ENCODE measurements at places on chromosomes 4 and X.

GRCh38 chrX:42098900-42099299, 175.5 kb upstream of the CASK start:
- no peak for DNase-seq

DNA sequence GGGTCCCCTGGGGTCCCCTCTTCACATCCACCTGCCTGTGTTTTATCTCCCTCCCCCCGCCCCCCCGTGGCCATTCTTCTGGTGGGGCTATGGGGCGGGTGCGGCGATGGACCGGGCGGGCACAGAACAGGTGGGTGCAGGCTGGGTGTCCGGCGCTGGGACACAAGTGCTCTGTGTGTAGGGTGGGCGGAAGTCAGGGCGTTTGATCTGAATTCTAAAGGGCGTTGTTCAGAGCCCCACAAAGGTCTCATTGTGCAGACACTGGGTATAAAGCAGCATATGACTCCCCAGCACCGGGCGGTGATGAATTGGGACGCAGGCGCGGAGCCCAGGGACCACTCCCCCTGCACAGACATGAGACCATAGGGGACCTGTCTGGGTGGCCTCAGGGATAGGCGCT, at the start of gene GJB1:
Gene GJB1 (plus strand): TSS at position 296 of the 400 bp plus-strand sequence. CDS start 484 bp downstream, outside the sequence.
- DNase-seq, result no peak

DNA sequence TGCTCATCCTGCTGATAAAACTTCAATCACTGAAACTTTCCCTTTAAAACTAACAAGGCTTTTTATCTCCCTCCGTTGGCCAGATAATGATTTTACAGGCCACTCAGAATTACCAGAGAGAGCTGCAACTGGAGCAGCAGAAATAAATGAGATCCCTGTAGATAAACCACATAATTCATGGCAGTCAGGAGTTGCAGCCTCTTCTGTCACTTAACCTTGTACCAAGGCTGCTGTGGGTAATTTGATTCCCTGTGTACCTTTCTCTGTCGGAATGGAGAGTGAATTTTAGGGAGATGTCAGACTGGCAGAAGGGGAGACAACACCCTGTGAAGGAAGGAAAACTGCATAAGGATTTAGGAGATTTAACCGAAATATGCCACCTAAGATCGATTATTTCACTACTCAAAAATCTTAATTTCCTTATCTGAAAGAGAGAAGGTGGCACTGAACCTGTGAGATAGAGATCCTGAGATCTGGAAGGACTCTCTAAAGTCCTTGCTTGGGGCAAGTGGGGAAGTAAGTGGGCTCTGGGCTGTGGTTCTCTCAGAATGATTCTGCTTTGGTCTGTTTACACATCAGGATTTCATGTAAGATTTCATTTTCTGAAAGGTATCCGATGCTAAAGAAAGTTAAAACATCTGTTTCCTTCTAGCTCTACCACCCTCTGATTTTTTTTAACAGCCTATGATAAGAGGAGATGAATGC, 14.3 kb upstream of the TSPAN5 start:
- DNase-seq, result no peak

- no peak for DNase-seq
Measured at GRCh38 chr4:186400676-186401075, 134.7 kb downstream of the F11 start.

- DNase-seq, result no peak
Measured at GRCh38 chrX:33330798-33331197, 119.4 kb upstream of the DMD start.

- no peak for DNase-seq
Measured at GRCh38 chrX:134622813-134623185, 35.5 kb downstream of the PLAC1 start.

DNA sequence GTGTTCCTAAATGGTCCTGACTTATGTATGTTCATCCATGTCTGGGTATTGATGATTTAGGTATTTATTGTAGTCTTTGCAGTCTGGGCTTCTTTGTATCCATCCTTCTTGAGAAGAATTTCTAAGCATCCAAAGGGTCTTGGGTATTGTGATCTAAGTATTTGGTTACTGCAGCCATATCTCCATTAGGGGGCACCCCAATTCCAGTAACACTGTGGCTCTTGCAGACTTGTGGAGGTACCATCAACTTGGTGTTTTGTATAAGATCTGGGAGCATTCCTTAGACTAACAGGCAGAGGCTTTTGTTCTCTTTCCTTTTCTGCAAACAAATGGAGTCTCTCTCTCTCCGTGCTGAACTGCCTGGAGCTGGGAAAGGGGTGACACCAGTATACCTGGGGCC, 113.7 kb upstream of the NEXMIF start:
- DNase-seq, result no peak

DNA sequence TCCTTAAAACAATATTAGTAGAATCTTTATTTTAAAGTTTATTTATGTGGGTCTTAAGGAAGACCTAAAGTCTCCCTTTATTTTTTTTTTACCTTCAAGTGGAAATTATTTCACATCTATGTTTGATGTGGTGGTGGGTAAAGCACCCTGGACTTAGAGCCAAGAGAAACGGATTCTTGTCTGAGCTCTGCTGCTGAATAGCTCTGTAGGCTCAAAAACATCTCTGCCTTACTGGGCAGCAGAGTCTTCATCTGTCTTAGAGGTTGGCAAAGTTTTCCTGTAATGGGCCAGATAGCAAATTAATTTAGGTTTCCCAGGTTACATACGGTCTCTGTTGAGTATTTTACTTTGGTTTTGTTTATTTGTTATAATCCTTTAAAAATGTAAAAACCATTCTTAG, 136.5 kb downstream of the CEP135 start:
- no peak for DNase-seq

DNA sequence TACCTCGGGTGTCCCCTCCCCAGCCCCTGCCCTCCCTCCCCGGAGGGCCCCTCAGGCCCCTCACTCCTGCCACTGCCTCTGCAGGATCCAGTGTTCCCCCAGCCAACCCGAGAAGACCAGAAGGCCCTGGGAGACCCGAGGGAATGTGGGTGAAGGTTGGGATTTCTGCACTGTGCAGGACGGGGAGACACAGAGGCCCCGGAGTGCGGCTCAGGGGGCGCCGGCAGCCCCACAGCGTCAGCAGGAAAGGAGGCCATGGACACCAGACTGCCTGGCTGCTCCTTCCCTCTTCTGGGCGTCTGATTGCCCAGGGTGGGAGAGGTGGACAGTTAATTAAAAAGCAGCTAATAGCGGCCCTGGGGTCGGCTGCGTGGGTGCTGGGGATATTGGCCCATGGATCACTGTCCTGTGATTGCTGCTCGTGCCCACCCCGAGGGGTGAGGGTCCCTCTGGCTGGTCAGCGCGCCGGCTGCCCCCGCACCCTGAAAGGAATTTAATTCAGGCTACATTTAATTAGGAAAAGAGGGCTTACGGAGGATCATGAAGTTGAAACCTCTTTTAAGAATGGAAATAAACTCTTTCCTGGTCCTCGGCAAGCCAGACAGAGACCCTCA, 57.8 kb upstream of the NKX1-1 start:
- no peak for DNase-seq

GRCh38 chrX:56130031-56130430, 102.1 kb upstream of the KLF8 start:
- DNase-seq, result no peak

DNA sequence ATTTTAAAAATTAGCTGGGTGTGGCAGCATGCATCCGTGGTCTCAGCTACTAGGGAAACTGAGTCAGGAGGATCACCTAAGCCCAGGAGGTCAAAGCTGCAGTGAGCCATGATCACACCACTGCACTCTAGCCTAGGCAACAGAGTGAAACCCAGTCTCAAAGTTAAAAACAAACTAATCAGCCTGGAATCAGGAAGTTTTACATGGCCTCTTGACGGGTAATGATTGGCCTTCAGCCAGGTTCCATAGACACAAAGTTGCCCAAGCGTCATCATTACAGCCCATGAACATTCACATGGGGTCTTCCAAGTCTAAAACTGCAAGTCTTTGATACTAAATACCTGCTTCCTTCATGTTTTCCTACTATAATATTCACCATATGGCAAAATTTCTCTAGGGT, 10.0 kb upstream of the RGN start:
- DNase-seq, result no peak

DNA sequence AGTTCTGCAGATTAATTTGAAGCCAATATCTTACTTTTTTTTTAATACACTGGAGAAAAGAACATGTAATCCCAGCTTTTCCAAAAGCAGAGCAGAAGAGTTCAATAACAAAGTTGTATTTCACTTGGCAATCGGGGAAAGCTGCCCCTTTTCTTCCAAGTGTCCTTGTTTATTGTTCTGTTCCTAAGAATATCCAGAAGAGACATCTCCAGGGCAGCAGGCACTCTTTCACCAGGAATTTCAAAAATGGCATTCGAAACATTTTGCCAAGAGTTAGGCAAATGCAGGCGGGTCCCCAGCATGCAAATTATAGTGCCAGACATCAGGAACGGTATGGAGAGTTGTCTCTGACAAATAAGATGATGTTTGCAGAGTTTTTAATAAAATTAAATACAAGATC, 494.5 kb downstream of the BCOR start:
- no peak for DNase-seq

GRCh38 chr4:13203101-13203500, 281.0 kb downstream of the RAB28 start:
- no peak for DNase-seq

- no peak for DNase-seq
Measured at GRCh38 chrX:130770615-130771014, 132.4 kb downstream of the ENOX2 start.

- DNase-seq, result no peak
Measured at GRCh38 chr4:8247047-8247930, 22.3 kb upstream of the HTRA3 start.

DNA sequence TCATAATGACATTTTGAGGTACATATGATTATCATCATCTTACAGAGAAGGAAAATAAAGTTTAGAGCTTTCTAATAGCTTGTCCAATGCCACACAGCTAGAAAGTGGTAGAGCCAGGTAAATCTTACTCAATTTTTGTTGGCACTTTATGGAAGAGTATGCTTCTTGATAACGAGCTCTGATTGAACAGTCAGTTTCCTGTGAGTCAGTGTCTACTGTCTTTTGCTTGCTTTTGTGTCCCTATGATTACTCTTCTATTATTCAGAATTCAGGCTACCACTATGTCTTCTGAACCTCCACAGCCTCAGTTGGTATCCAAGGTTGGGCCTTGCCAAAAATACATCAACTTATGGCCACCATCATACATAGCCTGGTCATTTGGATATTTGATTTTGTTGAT, 2.6 kb downstream of the FAAH2 start:
- DNase-seq, result no peak

GRCh38 chr4:3792813-3793212, 26.6 kb downstream of the ADRA2C start:
- DNase-seq, result no peak

DNA sequence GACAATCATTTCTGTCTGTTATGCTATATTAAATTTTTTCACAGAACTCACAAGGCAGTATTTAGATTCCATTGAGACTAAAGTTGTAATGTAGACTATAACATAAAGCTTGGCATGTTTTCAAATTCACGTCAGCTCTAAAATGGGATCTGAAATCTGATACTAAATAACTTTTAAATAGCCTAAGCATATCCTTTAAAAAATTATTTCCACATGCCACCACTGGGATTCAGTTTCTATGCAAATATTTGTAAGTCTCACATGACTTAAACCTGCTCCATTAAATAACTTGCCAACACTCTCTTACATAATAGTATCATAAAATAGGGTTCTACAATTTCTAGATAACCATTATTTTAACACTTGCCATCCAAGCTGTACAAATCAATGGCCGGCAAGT, 32.4 kb downstream of the KLHL8 start:
- DNase-seq, result no peak

DNA sequence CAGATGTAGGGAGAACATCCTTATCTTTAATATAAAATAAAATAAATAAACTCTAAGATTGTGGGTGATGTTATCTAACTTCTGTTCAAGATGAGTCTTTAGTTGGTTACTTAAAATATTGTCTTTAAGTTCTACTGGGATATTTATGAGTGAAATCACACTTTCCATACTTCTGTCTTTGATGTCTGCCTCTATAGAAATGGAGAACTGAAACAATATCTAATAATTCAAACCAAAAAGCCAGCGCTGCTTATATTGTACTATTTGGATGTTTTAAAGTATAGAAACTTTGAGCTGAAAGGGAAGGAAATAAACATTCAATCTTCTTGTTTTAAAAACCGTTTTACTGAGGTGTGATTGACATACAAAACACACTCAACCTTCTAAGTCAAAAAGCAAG, 44.8 kb upstream of the RPS6KA3 start:
- DNase-seq, result no peak

GRCh38 chr4:181991369-181992108, 251.7 kb upstream of the TENM3 start:
- no peak for DNase-seq

DNA sequence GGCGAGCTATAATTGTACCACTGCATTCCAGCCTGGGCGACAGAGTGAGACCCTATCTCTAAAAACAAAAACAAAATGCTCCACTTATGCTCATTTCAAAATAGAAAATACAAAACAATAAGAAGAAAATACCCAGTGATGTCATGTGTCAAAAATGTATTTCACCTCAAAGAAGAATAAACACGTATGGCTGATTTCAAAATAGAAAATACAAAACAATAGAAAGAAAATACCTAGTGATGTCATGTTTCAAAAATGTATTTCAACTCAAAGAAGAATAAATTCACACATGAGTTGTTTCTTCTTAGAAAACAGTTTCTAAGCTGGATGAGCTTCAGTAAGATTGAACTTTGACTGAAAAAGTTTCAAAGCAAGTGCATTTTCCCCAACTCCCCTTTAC, 20.3 kb upstream of the PDCL2 start:
- DNase-seq, result no peak

- DNase-seq, result no peak
Measured at GRCh38 chr4:153260553-153261300, 56.5 kb downstream of the TRIM2 start.

DNA sequence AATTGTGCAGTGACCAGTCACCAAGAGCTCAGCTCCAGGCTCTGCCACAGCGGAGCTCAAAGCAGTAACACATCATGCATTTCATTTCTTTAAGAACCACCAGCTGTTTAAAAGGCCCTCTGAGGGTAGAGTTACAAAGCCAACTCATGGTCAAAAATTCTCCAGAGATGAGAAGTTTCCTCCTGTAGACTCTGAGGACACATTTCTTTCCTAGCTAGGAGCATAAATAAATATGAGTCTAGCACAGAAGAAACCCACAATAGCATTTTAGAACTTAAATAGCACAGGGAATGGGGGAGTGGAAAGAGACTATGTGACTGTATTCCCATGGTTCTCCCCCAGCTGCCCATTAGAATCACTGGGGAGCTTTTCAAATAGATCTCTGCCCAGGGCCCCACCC, 6.5 kb upstream of the CRMP1 start:
- no peak for DNase-seq

- DNase-seq, result no peak
Measured at GRCh38 chr4:26337612-26338011, 16.8 kb downstream of the RBPJ start.

DNA sequence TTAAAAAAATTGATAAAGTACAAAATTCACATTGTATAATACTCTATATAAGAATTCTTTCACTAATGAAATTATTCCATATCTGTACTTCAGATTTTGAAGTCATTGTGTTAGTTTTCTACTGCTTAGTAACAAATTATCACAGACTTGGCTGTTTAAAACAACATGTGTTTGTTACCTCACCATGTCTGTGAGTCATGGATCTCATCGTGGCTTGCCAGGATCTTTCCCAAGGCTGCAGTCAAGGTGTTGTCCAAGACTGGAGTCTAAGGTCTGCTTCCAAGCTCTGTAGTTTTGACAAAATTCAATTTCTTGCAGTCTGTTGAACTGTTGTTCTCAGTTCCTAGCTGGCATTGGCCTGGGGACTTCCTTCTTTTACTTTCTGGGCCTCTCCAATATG, 1286.9 kb downstream of the ADGRL3 start:
- DNase-seq, result no peak
